ENCODE measurements at places on chromosomes 13 and 19.

DNA sequence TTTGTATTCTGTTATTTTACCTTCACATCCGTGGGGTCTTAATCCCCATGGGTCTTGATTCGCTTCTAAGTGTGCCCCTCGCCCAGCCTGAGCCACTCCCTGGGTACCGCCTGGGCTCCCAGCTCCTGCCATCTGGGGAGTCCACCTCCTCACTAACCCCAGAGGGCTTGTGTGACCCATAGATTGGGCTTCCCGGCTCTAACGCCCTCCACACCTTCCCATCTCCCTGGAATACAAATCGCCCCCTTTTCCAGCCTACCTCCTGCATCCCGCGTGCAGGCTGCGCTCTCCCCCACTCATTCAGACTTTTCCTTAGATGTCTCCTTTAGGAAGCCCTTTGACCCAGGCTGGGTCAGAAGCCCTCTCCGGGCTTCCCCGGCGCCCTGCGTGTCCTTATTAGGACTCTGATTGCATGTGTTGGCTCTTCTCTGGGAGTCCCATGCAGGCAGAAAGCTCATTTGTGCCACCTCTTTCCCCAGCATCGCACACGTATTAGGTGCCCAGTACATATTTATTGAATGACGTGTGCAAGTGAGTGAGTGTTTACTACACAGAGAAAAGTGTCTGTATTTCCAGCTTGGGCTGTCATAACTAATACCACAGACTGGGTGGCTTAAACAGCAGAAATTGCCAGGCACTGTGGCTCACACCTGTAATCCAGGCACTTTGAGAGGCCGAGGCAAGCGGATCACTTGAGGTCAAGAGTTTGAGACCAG, 757 bp downstream of the CCDC124 start:
- DNase-seq = no peak

GRCh38 chr19:38059897-38060296, 152.9 kb downstream of the SIPA1L3 start:
- no peak for DNase-seq

DNA sequence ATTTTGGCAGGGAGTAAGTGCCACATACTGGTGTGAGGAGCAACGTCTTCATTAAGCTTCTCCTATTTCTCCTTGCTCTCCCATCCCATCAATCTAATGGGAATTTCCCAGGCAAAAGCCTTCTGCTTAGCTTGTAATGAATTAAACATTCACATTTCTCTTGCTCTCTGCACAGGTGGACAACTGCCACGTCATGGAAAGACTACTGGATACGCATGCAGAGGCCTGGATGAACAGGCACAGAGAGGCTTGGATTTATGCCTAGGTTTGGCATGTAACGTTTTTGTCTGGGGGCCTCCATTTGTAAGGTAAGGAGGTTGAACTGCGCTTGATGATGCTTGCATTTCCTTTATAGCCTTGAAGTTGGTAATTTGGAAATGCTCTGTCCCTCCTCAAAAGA, 374.8 kb downstream of the KLF12 start:
- DNase-seq = no peak

- DNase-seq = no peak
Measured at GRCh38 chr19:4556597-4557127, 2.8 kb downstream of the SEMA6B start.

GRCh38 chr19:42422092-42422900, 4.9 kb downstream of the LIPE start:
- DNase-seq = no peak

- no peak for DNase-seq
Measured at GRCh38 chr19:39321117-39321831, 611 bp upstream of the LRFN1 start.

GRCh38 chr13:46040763-46041162, 11.8 kb downstream of the ZC3H13 start:
- DNase-seq = no peak

DNA sequence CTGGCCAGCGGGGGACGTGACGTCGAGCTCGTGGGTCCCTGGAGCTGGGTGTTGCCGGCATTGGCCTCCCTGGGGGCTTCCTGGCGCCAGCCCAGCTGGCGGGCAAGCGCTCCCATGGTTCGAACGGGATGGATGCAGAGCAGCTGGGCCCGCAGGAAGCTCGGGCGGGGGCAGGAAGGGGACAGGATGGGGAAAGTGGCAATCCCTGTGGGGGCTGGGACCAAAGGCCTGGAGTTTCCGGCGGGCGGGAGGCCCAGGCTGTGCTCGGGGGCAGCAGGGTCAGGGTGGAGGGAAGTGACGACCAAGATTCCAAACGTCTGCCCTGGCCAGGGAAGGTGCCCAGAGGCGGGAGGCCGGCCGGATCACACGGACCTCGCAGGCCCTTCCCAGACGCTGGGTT, 19.3 kb downstream of the PALM start:
- no peak for DNase-seq

DNA sequence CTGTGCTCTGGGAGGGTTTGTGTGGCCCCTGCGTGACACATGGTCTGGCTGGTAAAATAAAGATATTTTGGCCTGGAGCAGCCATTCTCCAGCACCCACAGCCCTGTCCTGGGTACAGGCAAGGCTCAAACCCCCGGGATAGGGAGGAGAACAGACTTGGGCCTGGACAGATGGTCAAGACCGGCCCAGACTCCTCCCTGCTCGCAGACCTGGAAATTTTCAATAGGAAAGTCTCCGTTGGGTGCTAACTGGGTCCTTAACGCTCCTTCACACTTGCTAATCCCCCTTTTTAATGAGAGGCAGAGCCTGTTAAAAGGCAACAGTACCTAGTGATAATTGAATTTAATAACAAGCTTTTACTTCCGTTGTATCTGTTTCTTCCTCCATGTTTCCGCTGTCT, 2.5 kb downstream of the PALM start:
- no peak for DNase-seq

DNA sequence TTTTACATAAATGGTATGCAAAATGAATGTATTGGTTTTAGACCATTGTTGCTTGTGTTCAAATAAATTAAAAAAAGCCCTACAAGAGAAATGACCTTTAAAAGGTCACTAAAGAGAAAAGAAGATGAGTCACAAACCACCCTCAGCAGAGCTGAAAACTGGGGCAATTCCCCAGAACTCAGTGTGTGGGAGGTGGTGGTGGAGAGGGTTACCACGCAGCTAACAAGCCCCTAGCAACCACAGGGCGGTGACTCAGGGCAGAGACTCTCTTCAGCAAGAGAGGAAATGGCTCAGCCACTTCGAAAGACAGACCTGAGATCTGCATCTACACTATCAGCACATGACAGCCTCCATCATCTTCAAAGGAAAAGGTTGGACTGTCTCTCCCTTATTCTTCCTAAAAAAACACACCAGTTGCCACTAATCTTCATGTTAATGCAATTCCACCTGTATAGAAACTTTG, 29.4 kb upstream of the NDFIP2 start:
- peak; percentile 31 for DNase-seq
